Left colon (tissue), 2 donors: ENCODE measurements at places on chromosomes 16 and 17.

GRCh38 chr16:4087099-4087885 lies 28.9 kb downstream of the ADCY9 start:
- DNase-seq = no peak

DNA sequence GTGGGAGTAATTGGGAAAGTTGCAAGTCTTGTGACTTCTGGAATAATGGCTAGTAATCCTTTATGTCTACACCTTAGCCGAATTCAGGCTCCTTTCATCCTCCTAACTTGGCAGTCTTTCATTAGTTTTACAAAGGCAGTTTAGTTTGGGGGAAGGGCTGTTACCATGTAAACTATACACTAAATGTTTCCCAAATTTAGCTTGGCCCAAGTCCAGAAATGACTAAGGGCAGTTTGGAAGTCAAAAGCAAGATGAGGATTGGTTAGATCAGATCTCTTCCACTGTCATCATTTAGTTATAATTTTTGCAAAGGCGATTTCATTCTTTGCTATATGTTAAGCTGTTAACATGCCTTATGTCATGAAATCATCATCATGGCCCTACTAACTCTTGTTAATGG lies 115.4 kb upstream of the CACNG3 start:
- DNase-seq = no peak

DNA sequence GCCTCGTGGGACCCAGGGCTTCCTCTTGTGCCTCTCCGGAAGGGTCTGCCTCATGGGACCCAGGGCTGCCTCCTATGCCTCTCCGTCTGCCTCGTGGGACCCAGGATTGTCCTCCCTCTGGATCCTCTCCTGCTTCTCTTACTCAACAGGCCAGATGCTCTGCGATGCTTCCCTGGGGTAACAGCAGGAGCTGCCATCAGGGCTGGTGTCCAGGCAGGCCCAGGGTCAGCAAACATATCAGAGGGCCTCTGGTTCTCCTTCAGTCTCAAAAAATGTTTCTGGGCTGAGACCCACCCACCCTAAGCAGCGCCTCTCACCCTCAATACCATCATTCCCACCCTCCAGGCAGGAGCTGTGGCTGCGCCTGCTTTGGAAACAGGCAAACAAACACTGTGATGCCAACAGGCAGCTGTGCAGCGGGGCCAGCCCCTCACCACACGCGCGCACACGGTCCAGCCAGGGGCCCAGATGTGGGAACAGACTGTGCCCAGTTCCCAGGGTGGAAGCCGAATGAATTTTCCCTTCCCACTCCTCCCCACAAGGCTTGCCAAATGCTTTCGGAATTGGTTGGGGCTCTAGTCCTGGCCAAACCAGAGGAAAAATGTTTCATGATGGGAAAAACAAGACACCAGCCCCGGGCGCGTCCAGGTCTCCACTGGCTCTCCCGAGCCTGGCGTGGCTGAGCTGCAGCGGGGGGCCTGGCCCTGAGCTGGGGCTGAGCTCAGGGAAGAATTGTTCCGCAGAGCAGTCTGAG lies 11.3 kb downstream of the TIMM22 start:
- DNase-seq = no peak

- DNase-seq = no peak
Observed at GRCh38 chr16:68563631-68564381, 24.7 kb downstream of the ZFP90 start.

DNA sequence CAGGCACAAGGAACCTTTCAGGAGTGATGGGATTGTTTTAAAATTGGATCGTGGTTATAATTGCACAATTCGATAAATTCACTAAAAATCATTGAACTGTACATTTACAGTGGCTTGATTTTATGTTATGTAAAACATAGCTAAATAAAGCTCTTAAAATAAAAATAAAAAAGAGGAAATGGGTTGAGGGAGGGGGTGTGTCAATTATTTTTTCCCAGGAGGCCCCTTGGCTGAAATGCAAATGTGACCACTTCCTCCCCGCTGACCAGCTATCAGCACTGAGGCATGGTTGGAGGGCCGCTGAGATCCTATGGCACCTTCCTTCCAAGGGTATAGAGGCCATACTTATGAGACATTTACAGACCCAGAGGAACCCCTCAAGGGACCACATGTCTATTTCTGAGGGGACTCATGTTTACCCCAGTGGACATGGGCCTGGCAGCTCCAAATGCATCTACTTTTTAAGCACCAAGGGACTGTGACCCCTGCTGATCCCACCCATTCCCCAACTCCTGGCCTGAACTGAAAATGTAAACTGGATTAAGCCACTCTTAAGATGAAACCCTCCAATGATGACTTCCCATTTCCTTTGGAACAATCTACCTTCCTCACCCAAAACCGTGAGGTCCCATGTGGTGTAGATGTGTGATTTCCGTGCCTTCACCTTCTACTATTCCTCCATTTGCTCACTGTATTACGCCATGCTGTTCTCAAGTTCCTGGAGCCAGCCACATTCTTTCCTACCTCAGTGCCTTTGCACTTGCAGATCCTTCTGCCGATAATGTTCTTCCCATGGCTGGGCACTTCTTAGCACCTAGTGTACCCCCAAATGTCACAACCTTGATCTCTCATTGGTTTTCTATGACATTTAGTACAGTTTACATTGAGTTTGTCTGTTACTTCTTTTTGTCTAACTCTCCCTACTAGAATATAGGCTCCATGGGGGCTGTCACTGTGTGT lies 2.8 kb upstream of the IL21R start:
- no peak for DNase-seq
